Activated naive CD4-positive, alpha-beta T cell treated with anti-CD3 and anti-CD28 coated beads, Interleukin-2, amount 10 ng/mL, durations not matched to agents 7 days and 5 days (primary cell): ENCODE measurements at places on chromosomes 7 and 10.
A peak's percentile ranks its signal among the peaks of the same experiment; 100 is the strongest.

- DNase-seq, result no peak
Measured at GRCh38 chr10:66329147-66329546, 596.7 kb upstream of the LRRTM3 start.

DNA sequence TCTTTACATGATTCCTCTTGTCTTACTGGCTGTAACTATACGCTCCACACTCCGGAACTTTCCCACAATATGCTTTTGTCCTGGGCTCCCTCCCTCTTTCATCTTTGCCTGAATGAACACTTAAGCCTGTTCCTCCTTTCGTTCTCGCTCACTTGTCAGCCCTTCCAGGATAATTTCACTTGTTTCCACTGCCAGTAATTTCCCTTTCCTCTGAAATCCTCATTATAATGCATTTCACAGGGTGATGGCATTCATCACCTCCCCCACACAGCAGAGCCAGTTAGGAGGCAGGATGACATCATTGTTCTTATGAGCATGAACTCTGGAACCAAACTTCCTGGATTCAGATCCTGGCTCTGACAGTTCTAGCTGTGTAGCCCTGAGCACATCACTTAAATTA is 372.6 kb downstream of the GPR158 start:
- no peak for DNase-seq

GRCh38 chr10:122500194-122500593 is 38.8 kb downstream of the HTRA1 start:
- no peak for DNase-seq

GRCh38 chr10:72365106-72365895 is 10.6 kb upstream of the DNAJB12 start:
- no peak for DNase-seq

- no peak for DNase-seq
Measured at GRCh38 chr10:127498087-127498486, 51.0 kb upstream of the NPS start.

DNA sequence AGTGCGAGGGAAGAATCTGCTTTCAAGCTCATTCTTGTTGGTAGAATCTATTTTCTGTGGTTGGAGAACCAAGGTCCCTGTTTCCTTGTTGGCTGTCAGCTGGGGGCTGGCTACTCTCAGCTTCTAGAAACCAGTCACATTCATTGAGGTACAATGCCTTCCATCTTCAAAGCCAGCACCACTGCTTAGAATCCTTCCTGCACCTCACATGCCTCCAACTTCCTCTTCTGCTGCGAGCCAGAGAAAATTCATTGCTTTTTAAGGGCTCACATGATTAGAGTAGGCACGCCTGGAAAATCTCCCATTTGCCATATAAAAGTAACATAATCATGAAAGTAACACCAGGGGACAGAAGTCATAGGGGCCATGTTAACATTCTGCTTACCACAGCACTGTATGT is 28.7 kb downstream of the TES start:
- no peak for DNase-seq

DNA sequence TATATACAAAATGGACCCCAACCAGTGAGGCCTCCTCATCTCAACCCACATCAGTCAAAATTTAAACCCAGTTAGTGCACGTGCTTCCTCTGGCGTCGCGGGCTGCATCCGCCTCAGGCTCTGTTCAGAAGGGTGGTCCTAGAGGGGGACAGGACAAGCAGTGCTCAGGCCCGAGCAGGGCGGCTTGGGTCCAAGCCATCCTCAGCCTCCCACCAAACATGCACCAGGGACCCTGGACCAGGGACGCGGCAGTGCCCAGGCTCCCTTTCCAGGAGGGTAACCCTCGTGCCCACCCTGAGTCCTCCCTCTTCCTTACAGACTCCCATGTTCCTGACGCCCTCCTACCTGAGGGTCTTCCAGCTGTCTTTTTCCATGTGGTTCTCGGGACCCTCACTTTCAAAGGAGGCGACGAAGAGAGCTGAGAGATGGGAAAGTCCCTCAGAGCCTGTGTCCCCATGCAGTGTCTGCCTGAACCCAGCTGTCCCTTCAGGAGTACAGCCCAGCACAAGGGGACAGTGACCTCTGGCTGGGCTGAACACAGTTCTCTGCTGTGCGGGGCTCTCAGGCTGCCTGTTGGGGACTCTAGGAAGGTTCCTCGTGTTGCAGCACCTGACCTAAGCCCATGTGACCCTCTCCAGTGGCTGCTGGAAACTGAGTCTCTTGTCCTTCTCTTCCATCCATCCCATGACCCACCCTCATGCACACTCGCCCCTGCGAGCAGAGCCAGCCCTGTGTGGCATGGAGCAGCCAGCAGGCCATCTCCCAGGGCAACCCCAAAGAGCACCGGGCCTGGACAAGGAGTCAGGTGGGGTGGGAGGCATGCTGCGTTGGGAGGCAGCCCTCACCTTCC is 58.1 kb downstream of the CSGALNACT2 start:
- peak; percentile 18 for DNase-seq

GRCh38 chr10:3588816-3589215 is 196.2 kb downstream of the KLF6 start:
- no peak for DNase-seq

DNA sequence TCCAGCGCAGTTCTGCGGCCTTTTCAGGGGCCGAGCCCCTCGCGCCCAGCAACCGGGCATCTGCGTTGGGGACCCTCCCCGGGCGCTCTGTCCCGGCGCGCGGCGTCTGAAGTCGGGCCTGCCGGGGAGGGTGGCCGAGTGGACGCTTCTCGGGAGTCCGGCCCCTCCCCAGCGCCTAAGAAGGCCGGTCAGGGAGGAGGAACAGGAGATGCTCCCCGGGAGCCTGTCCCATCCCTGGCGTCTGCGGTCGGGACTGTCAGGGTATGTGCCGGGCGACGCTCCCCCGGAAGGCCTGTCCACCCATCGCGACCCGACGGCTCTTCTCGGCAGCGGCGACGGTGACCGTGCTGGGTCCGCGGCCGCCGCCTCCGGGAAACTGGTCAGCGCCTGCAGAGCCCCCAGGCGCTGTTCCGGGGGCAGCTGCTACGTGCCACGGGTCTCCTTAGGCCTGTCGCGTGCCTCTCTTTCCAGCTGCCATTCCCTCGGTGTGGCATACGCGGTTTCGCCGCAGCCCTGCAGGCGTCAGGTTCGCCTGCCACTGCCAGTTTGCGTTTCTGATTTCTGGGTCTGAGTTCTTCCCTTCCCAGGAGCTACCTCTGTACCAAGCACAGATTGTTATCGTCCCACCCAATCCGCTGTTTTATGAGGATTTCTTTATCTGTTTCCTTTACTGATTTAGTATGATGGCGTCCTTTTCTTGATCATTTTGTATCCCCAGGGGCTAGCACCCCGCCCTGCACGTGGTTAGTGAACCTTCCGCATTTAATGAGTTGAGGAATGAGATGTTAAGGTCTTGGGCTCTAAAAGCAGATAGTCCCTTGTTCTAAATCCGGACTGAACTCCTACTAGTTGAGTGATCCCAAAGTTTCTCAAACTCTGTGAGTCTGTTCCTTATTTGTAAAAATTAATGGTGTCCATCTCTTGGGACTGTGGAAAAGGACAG is 782 bp downstream of the IFIT5 start:
- peak; percentile 53 for DNase-seq
